CD4-positive, alpha-beta T cell treated with Interferon alpha-2 for 1 hour (primary cell): ENCODE measurements at places on chromosomes 16 and 17.
A peak's percentile ranks its signal among the peaks of the same experiment; 100 is the strongest.

DNA sequence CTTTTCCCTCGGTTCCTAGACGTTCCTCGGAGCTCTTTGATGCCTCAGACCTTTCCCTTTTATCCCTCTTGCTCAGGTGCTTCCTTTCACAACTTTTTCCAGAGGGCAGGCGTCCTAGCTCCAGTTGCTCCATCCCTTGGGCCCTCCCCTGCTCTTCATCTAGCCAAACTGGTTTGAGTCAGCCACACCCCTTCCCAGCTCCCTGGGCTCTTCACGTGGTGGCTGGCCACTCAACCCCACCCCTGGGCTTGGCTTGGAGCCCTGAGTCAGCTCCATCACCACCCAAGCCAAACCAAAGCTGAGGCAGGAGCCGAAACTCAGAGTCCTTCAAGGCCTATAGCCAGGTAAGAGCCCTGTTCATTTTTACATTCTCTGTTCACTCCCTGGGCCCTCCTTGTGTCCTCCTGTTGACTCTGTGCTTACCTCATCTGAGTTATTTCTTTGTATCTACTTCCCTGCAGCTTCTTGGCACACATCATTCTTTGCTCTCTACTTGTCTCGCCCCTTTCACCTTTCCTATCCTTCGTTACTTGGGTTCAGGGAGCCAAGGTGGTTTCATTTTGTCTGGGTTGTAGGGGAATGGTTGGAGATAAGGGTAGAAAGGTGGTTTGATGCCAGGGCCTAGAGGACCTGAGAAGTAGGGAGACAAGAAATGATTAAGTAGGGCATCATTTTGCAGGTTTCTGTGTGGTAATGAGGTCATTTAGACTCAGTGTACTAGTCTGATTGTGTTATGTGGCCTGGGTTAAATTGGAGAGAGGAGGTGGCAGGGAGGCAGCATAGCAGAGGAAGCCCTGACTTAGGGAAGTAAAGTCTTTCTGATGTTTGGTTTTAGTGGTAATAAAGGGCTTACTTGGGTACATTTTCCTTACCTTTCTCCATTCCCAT lies 7.6 kb upstream of the PHKG2 start:
- no peak for DNase-seq

DNA sequence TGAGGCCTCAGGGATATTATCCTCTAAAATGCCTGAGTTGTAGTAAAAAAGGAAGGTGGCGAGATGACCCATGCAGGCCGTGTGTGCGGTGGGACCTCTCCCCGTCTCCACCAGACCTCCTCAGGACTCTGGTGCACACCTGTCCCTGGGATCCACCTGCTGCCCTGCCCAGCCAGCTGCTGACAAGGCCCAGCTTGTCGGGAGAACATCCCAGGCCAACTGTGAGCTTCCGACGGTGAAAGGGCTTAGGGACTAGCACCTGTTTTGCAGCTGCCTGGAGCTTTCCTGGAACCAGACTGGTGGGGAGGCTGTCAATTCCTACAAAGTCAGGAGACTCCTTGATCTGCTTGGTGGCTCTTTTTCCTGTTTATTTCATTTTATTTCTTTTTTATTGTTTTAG lies 11.6 kb downstream of the IL34 start:
- DNase-seq, result no peak

DNA sequence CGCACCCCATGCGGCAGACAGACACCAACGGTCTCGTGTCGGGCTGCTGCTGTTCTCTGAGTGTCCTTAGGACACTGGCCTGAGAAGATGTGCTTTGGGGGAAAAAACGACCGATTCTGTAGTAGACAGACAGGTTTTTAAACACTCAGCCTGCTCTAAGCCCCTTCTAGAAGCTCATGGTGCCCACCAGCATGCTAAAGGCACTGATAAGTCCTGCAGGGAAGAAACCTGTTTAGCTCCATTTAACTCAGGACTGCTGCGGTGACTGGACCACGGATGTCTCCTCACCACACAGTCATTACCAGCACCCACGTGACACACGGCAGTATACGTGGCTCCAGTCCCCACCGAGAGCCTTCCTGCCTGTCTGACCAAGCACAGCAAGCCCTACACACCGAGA lies 19.1 kb upstream of the APRT start:
- DNase-seq, result no peak

DNA sequence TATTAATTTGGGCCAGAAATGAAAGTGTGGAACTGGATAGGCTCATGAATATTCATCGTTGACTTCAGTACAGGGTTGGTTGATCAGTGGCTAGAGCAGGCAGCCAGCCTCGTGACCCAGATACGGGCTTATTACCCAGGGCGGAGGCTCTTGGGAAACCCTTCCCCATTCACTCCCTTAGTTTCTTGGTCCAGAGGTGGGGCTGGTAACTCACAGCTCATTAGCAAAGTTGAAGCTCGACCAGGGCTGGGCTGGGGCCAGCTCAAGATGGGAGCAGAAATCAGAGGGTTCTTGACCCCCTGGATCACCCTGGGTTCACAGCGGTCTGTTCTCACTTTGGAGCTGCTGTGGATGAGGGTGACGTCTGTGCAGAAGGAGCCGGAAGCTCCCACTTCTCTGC lies 44.6 kb upstream of the GSE1 start:
- DNase-seq, result peak; percentile 40

GRCh38 chr16:30659507-30660423 lies 1.5 kb downstream of the FBRS start:
- DNase-seq, result peak; percentile 66

DNA sequence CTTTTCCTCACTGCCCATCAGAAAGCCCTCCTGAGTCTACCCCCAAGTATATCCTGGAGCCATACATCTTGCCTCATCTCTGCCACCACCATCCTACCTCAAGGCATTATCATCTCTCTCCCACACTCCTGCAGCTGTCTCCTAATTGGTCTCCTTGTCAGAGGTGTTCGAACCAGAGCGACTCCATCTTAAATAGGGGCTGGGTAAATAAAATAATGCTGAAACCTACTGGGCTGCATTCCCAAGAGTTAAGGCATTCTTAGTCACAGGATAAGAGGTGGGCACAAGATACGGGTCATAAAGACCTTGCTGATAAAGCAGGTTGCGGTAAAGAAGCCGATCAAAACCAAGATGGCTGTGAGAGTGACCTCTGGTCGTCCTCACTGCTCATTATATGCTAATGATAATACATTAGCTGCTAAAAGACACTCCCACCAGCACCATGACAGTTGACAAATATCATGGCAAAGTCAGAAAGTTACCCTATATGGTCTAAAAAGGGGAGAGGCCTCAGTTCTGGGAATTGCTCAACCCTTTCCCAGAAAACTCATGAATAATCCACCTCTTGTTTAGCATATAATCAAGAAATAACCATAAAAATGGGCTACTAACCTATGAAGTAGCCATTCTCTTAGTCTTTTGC lies 97.0 kb upstream of the C16orf82 start:
- no peak for DNase-seq

DNA sequence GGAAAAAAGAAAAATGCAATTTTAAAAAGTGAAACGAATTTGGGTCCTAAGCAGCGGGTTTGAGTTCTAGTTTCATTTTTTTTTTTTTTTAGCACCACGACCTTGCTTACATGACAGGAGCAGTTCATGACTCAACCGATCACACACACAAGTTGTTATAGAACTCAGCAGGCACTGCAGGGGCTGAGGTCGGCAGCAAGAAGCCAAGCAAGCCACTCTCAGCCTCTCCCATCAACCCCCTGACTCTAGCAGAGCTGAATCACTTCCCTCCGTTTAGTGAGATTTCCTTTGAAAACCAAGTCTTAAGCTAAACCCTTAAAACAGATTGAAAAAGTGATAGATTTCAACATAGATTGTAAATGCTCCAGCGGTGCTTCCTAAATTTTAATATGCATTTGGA lies 520.8 kb downstream of the HAPSTR1 start:
- no peak for DNase-seq

GRCh38 chr17:40058186-40058784 lies 4.1 kb upstream of the MED24 start:
- no peak for DNase-seq

DNA sequence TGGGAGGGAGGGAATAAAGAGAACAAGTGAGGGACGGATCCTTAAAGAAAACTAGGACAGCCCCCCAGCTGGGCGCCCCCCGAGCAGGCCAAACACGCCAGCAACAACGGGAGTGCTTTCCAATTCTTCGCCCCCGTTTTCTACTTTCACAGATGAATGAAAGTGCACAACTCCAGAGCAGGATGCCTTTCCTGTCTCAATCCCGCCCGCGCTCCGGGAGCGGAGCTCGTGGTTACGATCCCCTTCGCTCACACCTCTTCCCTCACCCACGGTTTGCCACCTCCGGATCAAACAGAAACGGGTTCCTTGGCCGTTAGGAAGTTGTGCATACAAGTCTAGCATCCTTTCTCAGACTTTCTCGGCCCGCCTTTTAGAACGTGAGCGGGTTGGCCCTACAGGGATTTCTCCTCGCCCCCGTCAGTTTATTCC lies 680 bp downstream of the SKA2 start:
- peak; percentile 38 for DNase-seq

GRCh38 chr17:1108478-1108764 lies 71.4 kb downstream of the ABR start:
- DNase-seq, result peak; percentile 21

DNA sequence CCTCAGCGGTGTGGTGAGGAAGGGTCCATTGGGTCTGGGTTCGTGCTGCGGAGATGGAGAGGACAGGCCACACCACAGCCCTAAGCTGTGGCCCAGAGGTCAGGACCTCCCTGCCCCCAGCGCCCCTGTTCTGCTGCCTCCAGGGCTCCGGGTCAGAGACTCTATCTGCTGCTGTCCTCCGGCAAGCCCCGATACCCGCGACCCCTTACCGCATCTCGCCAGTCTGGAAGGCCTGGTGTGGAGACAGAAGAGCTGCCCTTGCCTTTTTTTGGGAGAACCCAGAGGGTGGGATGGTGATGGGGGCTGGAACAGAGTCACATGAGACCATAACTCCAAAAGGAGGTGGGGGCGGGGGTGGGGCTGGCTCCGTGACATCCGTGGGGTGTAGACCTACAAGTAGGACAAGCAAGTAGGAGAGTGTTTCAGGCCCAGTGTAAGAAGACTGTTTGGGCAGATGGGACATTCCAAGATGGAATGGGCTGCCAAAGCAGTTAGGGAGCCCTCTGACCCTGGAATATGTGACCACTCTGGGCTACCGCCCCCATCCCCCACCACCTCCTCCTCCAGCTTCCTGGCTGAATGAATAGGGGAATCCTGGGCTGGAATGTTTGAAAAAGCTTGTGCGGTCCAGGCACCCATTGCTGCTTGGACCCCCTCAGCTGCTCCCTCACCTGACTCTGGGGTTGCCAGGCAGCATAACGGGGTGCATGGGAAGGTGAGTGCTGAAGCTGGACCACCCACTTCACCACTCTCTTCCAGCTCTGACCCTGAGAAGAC lies 1.4 kb downstream of the XYLT2 start:
- DNase-seq, result no peak

- no peak for DNase-seq
Observed at GRCh38 chr17:63533433-63534077, 10.4 kb downstream of the KCNH6 start.

GRCh38 chr16:61653544-61653943 lies 382.7 kb downstream of the CDH8 start:
- no peak for DNase-seq

DNA sequence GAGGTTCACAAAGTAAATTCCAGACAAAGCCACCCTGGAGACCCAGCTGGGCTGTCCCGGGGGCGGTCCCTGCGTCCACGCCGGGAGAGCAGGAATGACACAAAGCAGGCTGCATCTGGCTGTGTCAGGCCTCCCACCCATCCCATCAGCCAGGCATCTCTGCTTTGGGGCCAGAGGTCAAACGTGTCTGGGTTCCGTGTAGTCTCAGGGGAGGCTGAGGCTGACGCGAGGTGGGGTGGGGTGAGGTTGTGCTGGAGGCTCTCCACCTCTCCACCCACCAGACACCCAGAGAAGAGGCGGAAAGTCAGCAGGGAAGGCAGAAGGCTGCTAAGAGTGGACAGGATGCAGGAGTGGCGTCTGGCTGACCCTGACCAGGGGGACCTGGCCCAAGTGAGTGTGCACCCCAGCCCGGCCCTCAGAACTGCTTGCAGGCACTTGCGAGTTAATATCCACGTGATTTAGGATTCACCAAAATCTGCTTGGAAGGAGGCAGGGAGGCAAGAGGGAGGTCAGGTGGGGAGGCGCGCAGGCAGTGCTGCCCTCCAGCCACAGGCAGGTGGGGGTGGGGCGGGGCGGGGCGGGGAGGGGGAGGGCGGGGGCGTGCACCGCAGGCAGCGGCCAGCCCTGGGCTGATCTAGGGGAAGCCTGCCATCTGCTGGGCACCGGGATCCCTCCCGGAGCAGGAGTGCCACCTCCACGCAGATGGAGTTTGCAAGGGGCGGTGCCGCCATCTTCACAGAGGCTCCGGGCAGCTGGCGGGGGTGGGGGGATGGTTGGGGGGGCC lies 44.3 kb downstream of the TBC1D16 start:
- peak; percentile 85 for DNase-seq

DNA sequence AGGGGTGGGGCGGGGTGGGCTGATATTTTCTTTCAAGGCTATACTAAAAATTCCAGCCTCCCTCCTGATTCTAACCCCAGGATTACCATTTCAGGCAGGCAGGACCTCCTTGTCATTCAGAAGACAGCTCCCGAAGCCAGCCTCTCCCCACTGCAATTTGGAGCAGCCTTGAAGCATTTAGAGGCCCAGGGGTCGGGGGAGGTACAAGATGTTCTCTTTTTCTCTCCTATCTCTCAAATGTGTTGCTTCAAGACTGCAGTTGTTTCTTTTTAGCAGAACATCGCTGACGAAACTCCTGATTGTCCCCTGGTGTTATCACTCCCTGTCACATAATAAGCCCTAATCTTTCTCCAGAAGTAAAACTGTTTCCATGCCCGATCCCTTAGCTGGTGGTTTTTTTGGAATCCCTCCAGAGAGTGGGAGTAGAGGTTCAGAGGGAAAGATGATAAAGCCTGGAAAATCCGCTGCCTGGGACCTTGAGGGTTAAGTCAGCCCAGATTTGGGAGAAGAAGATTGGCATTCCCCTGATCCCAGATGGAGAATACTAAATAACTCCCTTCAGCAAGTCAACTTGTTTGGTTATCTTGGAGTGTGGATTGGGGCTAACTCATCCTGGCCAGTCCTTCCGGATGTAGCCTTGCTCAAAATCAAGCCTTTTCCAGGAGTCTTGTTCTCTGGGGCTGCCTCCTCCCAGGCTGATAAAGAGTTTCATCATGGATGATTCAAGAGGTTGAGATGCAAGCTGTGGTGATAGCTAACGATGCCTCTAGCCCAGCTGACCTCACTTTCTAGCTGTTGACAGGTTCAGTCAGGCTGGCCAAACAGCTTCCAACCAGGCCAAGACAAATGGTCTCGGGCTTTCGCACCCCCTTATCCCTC lies 71.3 kb downstream of the SOX9 start:
- DNase-seq, result no peak

GRCh38 chr16:30628628-30629540 lies 18.7 kb upstream of the ZNF689 start:
- peak; percentile 82 for DNase-seq
